ENCODE measurements at places on chromosomes 5 and 9.

DNA sequence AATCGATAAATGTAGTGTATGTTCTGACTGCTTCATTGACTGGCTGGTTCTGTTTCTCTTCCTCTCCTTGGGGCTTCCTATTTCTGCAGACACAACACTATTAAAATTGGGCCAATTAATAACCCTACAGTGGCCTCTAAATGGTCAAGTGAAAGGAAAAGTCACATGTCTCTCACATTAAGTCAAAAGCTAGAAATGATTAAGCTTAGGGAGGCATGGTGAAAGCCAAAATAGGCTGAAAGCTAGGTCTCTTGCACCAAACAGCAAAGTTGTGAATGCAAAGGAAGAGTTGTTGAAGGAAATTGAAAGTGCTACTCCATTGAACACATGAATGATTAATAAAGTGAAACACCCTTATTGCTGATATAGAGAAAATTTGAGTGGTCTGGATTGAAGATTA lies 58.2 kb downstream of the CCNH start:
- DNase-seq: peak; percentile 17

DNA sequence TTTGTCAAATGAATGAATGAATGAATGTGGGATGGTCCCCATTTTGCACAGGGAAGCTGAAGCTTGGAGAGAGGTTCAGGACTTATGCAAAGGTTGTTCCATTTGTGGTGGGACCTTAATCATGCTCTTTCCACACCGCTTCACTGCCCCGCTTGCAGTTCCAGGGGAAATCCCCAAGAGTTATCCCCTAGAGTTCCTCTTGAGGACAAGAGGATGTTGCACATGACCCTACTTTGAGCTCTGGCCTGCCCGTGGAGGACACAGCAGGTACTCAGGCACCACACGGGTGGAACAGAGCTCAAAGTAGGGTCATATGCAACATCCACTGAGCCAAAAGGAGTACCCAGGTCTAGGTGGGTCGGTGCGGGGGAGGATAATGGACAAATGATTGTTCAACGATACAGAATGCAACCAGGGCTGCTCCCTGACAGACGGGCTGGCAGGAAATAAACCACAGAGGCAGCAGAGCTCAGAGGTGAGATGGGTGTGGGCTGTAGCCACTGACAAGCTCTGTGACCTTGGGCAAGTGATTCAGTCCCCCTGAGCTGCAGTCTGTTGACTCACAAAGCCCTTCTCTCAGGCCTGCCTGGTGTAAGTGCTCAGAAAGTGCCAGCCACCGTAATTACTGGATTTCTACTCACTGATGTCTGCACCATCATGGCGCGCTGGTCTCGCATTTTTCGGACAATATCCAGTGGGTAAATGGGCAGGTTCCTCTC lies 60.3 kb upstream of the EPB41L4B start:
- no peak for DNase-seq

DNA sequence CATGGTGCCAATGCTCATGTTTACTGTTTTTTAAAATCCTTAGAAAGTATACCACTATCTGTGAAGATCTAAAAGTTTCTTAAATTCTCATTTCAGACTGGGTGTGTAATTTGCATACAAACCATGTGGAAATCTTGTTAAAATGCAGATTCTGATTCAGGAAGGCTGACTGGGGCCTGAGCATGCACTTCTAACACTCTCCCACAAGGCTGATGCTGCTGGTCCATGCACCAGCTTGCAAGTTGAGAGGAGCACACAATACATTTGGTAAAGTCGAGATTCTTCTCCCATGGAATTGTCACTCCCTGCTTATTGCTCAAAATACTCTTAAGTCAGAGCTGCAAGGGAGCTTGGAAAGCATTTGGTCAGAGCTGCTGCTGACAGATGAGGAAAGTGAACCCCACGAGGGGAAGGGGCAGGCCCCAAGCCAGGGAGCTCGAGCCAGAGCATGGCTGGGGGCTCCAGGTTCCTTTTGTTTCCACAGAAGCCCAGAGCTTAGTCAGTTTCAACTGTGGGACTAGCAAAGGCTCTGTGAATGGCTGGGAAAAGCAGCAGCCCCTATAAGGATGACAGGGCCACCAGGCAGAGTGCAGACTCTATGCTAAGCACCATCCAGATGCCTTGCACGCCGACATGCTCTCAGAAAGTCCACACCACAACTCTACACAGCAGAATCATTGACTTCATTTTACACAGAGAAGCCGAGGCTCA lies 93.5 kb upstream of the HAND1 start:
- DNase-seq: no peak

GRCh38 chr9:96126321-96126881 lies 175.6 kb downstream of the HSD17B3 start:
- DNase-seq: no peak

- DNase-seq: no peak
Observed at GRCh38 chr9:130905902-130906734, 9.5 kb upstream of the QRFP start.

- no peak for DNase-seq
Observed at GRCh38 chr9:109193974-109194556, 27.0 kb upstream of the FRRS1L start.

DNA sequence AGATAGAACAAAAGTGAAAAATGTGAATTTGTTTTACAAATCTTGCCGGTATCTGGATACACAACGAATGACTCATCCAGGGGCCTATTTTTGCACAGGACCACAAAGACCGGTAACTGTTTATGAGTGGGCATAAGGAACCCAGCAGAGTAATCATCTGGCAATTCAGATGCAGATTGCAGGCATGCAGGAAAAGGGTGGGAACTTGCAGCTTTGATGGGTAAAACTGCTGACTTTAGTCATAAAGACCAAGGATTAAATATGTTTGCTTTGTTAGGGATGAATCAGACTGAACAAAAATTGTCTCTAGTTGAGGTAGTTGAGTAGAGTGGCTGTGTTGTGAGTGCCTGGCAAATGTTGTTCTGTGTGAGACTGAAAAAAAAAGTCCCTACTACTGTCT lies 309.6 kb upstream of the CCNH start:
- no peak for DNase-seq

- DNase-seq: no peak
Observed at GRCh38 chr5:128111818-128112448, 28.4 kb downstream of the SLC12A2 start.

DNA sequence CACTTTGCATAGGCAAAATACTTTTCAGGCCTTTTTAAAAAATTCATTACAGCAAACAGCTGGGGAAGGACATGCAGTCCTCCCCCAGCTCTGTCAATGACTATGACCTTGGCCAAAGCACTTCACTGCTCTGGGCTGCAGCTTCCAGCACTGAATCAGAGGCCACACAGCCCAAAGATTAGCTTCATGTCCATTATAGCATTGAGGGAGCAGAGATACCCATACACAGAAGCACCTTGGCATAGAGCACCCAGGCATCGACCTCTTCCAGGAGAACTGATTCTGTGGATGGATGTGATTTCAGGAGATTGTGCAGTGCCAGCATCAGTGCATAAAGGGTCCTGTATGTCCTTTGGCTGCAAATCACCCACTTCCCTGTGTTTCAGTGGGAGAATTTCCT lies 241.9 kb downstream of the MARCHF11 start:
- no peak for DNase-seq

- DNase-seq: peak; percentile 63
Observed at GRCh38 chr5:16626696-16627264, 10.0 kb upstream of the RETREG1 start.

DNA sequence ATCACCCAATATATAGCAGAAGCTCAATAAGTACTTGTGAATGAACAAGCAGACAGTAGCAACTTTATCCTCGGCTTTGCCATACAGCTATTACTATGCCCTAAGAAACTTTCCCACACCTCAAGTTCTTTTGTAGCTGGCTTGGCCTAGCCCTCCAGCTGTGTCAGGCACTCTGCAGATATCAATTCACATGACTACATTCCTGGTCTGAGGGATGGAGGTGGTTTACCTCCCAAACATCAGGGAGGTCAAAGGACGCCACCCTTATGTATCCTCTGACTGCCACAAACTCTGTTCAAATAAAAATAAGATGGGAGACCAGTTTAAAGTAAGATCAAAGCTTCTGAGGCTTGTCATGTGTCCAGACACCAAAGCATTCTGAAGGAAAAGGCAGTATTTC lies 416.3 kb downstream of the PIK3R1 start:
- DNase-seq: no peak

DNA sequence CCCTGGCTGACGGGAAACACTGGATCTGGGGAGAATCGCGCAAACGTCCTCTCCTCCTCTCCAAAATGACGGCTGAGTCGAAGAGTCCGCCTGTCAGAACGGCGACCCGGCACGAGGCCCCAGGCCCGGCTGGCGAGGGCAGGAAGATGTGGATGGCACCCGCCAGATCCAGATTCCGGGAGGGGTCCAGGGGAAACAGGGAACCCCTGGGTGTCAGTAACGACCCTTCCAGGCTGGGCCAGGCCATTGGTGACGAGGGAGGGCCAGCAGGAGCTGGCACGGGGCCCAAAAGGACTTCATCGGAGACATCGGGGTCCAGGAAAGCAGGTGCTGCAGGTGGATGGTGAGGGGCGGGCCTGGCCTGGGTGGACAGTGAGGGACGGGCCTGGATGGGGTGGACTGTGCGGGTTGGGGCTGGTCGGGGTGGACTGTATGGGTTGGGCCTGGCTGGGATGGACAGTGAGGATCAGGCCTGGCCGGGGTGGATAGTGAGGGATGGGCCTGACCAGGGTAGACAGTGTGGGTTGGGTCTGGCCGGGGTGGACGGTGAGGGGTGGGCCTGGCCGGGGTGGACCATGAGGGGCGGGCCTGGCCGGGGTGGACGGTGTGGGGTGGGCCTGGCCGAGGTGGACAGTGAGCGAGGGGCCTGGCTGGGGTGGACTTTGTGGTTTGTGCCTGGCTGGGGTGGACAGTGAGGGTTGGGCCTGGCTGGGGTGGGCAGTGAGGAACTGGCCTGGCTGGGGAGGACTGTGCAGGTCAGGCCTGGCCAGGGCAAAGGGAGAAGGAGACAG lies 14.0 kb downstream of the SLC6A3 start:
- DNase-seq: no peak

- DNase-seq: peak; percentile 31
Observed at GRCh38 chr9:113675475-113675941, 200.6 kb upstream of the ZNF618 start.
